ENCODE measurements at places on chromosomes 7 and 10.

DNA sequence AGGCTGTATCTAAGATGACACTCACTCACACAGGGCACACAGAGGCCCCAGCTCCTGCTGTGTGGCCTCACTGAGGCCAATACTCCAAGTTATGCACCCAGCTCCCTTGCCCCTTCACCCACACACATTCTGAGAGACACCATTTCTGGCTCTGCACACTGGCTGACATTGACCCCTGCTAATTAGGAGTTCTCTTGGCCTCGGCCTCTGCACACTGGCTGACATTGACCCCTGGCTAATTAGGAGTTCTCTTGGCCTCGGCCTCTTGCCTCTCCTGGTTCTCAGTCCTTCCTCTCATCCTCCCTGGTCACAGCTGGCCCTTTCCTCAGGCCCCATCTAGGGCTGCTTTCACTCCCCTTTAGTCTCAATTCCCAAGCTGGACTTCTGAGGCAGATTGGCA, 97.3 kb downstream of the GRID1 start:
- no peak for DNase-seq

DNA sequence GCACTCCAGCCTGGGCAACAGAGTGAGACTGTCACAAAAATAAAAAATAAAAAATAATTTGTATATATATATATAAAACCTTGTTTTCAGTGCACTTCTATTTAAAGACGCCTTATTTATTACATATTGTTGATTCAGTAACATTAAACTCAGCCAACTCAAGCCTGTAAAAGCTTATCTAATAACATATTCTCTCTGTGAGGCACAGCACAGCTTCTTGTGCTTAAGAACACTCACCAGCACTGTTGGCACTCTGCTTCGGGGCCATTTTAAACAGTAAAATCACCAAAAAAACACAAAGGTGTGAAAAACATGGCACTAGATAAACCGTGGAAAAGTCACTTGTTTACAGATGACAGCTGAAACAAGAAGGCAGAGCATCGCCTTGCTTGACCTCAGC, 89.0 kb upstream of the C10orf90 start:
- no peak for DNase-seq

GRCh38 chr7:138435231-138435919, 24.7 kb upstream of the TRIM24 start:
- DNase-seq = no peak

GRCh38 chr7:26399736-26400135, 108.1 kb downstream of the SNX10 start:
- DNase-seq = no peak

DNA sequence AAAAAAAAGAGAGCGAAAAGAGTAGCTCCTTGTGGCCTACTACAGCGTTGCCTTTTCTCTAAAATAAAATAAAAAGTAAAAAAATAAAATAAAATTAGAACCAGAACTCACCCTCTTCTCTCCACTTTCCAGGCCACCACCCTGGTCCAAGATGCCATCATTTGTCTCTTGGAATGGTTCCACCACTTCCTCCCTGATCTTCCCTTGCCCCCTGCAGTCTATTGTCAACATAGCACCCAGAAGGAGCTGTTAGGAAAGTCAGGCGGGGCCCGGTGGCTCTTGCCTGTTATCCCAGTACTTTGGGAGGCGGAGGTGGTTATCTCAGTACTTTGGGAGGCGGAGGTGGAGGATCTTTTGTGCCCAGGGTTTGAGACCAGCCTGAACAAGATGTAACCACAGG, 7.6 kb upstream of the GRID2IP start:
- peak; percentile 66 for DNase-seq

DNA sequence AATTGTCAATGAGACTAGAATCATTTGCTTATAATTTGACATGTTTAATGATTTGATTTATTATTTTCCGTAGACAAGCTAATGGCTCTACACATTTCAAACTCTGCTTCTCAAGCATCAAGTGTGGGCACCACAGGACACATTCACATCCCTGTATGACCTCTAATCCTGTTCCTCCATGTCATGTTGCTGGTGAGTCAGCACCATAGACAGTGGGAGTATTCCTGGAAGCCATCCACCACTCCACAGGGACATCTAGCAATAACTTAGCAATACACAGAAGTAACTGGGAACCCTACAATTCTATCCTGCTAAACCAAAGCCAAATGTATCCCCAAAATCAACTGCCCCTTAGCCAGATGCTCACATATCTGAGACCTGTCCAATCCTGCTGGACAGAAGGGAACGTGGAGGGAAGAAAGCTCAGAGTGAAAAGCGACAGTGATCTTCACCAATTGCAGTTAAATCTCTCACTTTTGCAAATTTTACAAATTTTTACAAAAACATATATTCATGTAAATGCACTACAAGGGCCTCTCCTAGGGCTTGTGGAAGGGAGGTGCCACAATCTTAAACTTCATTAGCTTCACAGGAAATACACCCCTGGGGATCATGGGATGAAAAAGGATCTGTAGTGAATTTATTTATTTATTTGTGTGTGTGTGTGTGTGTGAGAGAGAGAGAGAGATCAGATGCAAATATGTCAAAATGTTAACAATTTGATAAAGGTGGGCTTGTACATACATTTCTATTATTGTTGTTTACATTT, 126.5 kb downstream of the GFRA1 start:
- DNase-seq = peak; percentile 45

DNA sequence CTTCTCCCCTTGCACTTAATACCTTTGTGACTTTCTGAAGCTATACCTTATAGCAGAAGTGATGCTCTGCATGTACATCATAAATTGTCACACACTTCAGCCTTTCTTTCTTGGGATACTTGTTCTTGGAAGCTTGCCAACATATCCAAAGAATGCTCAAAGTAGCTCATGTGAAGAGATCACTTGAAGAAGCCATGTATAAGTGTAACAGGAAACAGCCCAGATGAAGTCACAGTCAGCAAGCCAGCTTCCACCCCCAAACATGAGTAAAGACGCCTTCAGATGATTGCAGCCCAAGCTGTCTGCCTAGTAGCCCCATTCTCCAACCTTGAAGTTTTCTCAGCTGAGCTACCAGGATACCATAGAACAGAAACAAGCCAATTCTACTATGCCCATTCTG, 50.9 kb downstream of the DGKB start:
- DNase-seq = peak; percentile 6

- DNase-seq = no peak
These were observed 27.1 kb downstream of the ABCB4 start for GRCh38 chr7:87448388-87448787.

DNA sequence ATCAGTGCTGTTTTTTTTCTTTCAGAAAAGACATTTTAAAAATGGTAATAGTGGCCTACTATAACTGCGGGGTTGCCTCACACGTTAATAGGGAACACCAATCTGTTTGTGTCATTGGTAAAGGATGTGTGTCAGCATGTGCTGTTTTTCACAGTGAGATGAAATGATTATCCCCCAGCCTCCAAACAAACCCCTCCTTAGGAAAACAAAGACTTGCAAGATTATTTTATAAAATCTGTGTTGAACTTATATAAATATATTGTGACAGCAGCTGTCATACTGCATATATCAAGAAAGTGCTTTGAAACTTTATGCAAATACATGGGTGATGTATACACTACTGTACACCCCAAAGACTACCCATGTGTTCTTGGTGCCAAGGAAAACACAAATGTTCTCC, 125.8 kb downstream of the BMPER start:
- DNase-seq = no peak

DNA sequence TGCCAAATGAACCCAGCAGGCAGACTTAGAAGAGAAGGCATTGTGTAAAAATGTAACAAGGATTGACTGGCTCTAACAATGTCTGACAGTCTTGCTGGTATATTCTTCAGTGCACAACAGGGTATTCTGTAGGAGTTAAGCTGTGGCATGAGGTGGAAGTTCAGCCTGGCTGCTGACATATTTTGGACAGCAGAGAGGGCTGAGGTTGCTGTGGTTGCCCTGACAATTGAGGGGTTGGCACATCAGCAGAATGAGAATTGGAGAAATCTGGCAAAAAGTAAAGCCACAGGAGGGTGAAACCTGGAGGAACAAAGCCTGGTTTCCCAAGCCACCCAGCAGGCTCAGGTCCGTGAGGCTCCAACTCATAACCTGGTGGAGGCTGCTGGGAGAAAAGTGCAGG, 220.2 kb downstream of the JAZF1 start:
- no peak for DNase-seq

GRCh38 chr7:21538936-21539495, 3.8 kb upstream of the DNAH11 start:
- no peak for DNase-seq

GRCh38 chr7:12637328-12637727, 50.1 kb upstream of the ARL4A start:
- no peak for DNase-seq

DNA sequence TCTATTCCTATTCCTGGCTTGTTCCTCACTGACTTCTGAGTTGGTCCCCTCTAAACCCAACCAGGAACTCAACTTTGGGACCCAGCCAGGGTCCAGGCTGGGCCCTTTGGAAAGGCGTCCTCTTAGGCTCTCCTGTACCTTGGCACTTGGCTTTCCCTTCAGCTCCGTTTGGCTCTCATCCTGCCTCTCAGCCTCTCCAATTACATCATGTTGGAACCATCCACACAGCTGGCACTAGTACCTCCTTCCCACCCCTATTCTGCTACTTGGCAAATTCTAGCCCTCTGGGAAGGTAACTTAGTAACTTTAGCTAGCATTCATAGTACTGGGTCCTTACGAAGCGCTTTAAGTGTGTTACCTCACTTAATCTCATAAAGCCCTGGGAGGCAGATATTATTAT, 205.3 kb upstream of the HABP2 start:
- no peak for DNase-seq

DNA sequence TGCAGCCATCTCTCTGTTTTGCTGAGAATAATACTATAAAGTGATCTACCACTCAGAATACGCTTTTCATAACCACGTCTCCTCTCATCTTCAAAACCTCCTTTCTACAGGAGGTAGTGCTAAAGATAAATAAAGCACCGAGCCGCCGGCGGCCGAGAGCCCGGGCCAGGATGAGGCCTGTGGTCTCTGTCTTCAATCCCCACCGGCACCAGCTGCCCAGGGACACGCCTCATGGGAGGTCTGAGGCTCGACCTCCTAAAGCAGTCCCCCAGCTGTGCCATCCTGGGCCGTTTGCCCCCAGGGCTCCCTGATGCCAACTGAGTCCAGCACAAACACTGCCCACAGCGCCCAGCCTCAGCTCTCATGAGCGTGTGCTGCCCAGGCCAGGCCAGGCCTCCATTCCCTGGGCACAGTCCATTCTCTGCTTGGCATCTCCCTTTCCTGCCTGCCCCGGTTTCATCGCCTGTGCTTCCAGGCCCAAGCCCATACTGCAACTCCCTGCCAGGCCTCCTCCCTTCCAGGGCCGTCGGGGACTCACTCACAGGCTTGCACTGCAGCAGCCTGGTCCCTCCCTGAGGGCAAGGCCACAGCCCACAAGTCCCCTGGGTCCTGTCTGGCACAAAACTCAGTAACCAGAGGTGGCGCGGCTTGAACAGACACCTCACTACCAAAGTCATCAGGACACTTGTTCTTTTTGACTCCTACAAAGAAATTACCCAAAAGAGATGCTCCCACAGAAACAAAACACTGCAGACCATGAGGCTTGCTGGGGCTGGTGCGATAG, 2.5 kb downstream of the INTS1 start:
- DNase-seq = no peak

GRCh38 chr7:132500727-132501440, 75.4 kb downstream of the PLXNA4 start:
- peak; percentile 6 for DNase-seq

DNA sequence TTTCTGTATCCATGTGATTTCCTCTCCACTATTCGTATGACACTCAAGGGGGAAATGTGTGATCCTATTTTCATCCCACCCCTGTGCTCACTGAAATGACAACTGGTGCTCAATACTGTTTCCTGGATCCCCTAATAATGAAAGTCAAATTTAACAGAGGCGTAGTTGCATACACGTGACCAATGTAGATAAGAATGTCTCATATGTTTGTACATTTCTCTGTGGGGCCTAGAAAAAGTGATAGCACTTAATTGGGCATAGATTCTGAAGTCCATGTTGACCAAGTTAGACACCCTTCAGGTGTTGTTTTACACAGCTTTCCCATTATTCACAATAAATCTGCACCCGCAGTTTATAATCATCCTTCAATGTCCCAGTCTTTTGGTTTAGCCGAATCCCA, 59.1 kb downstream of the JAZF1 start:
- DNase-seq = no peak

DNA sequence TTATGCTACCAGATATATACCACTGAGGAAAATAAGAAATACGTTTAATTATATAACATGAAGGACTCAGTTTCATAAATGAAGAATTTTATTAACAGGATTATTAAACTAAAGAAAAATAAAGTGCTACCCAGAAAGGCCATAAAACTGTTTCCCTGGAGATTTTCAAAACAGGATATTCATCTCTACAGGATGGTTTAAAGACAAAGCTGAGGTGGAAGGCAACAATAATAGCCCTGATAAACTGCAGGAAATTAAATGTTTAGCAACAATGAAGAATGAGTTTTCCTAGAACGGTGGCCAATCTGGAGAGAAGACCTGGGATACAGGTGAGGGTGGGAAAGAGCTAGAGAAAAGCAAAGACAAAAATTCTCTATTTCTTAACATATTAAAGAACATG, 11.9 kb downstream of the RHEB start:
- DNase-seq = no peak

GRCh38 chr10:132030898-132031463, 34.8 kb upstream of the JAKMIP3 start:
- DNase-seq = no peak
